ENCODE measurements at places on chromosomes 6 and 20. TPM values are rescaled to one million over a fixed set of nuclear protein-coding genes. Genes with fewer than 3 reads are reported as not detected.

The BNIP5 gene
- total RNA-seq: not detected

The NRN1 gene
- total RNA-seq: 0.49 TPM

The APCDD1L gene
- not detected for total RNA-seq

The RPL7L1 gene
- total RNA-seq: 89.8 TPM

- no peak for DNase-seq
These were observed 843.9 kb downstream of the QKI start for GRCh38 chr6:164258421-164258820.

DNA sequence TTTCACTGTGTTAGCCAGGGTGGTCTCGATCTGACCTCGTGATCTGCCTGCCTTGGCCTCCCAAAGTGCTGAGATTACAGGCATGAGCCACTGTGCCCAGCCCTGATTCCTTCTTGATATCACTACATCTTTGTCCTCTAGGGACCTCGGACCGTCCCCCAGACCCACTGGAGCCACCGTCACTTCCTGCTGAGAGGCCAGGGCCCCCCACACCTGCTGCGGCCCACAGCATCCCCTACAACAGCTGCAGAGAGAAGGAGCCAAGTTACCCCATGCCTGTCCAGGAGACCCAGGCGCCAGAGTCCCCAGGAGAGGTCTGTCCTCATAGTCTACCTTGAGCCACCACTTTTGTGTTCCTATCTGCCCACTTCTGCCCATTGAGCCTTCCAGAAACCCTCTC lies 14.6 kb downstream of the MAVS start:
- DNase-seq: no peak

DNA sequence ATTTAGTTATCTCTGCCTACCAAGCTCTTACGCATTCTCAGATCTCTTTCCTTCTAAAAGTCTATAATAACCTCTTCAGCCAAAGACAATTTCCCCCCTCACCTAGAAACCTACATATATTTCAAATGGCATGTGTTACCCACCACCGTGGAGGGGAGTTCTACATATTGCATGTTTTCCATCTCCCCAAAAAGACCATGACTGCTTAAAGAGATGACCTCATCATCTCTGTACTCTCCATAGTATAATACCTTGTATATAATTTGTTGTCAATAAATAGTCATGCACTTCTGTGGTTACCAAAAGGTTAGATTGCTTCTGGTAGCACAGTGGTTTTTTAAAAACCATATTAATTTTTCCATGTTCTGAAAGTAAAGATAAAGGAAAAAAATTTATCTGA lies 148.4 kb downstream of the TBX18 start:
- DNase-seq: no peak

GRCh38 chr6:116461932-116462885 lies 1.0 kb downstream of the CALHM6 start:
- DNase-seq: peak; percentile 60

DNA sequence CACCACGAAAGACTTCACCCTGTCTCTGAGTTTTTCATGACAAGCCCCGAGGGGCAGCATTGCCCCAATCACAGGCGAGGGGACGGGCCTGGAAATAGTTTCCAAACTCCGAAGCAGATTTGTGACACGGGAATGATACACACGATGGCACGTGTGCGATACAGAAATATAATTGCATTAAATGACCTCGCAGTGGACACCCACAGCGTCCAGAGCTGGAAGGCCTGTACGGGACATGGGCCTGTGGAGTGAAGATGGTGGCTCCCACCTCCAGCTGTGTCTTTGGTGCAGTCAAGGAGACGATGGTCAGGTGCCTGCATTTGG lies 43.0 kb downstream of the PMEPA1 start:
- no peak for DNase-seq
